Kidney (tissue), 22 donors: ENCODE measurements at places on chromosomes 6 and 20. TPM values are rescaled to one million over a fixed set of nuclear protein-coding genes. Genes with fewer than 3 reads are reported as not detected.

KHDC1 gene
- 1.0 TPM for total RNA-seq

- no peak for DNase-seq
These were observed 30.9 kb downstream of the VEGFA start for GRCh38 chr6:43800746-43801494.

GRCh38 chr6:11770546-11771466, 7.8 kb downstream of the ADTRP start:
- DNase-seq = peak; percentile 47

ANKRD66 gene
- total RNA-seq = not detected

DNA sequence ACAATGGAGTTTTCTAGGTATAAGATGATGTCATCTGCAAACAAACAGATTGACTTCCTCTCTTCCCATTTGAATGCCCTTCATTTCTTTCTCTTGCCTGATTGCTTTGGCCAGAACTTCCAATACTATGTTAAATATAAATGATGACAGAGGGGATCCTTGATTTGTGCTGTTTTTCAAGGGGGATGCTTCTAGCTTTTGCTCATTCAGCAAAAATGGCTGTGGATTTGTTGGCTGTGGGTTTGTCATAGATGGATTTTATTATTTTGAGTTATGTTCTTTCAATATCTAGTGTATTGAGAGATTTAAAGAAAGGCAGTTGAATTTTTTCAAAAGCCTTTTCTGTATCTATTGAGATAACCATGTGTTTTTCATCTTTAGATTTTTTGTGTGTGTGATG, 662.4 kb upstream of the EYS start:
- no peak for DNase-seq

TCF19 gene
- total RNA-seq = 7.1 TPM

PKIB gene
- total RNA-seq = 5.3 TPM

DNA sequence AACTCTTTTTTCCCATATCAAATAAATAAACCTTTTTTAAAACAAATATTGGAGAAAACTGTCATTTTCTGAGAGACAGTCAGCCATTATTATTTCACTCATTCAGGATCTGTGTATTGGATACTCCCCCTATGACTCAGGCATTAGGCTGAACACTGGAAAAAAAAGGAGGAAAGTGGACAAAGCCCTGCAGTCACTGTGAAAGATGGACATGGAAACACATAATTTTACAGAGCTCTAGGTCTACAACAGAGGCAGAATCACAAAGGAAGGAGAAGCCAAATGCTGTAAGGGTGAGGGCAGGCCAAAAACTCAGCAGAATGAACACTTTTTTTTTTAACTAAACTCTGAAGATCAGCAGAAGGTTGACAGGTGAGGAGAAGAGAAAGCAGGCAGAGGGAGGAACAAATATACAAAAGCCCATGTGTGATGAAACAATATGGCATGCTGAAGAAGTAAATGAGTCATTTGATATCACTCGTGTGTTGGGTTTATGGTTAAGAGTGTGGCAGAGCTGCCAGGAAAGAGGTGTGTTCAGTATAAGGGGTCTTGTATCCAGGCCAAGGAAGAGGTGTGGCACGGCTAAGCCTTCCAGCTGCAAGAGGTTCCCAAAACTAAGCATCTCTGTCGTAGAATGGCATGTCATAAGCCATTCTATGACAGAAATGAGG, 39.1 kb downstream of the EPB41L2 start:
- DNase-seq = no peak

DNA sequence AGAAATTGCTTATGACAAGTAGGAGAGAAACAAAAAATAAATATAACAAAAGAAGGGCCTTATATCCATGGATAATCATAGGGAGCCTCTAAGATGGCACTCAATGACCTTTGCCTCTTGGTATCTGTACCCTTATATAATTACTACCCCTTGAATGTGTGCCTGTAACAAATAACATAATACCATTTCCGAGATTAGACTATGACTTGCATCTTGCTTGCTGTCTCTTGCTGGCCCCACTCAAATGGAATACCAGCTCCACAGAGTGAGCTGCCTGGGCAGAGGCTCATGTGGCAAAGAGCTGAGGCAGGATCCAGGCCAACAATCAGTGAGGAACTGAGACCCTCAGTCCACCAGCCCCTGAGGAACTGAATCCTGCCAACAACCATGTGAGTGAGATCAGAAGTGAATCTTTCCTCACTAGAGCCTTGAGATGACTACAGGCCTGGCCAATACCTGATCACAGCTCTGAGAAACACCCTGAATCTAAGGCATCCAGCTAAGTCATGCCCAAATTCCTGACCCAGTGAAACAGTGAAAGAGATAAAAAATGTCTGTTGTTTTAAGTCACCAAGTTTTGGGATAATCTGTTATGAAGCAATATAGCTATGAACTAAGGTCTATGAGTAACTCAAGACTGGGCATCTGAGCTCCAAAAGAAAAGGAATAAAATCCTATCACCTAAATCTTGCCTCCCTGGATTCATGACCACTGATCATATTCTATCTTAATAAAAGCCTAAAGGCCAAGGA, 5.5 kb downstream of the KATNA1 start:
- no peak for DNase-seq

- peak; percentile 36 for DNase-seq
These were observed 93.6 kb downstream of the SNAP91 start for GRCh38 chr6:83615025-83615999.

- peak; percentile 53 for DNase-seq
These were observed 257.2 kb downstream of the TAF4 start for GRCh38 chr20:61808447-61808846.

TBXT gene
- not detected for total RNA-seq

- DNase-seq = peak; percentile 51
These were observed 3.6 kb downstream of the BCL2L1 start for GRCh38 chr20:31718952-31719643.

ULBP3 gene
- 5.0 TPM for total RNA-seq

- DNase-seq = no peak
These were observed 185.5 kb upstream of the NRSN1 start for GRCh38 chr6:23940466-23940865.

- DNase-seq = no peak
These were observed 18.7 kb upstream of the LY86 start for GRCh38 chr6:6569811-6570164.

- DNase-seq = no peak
These were observed 196.6 kb downstream of the ESR1 start for GRCh38 chr6:152004036-152004566.

DNA sequence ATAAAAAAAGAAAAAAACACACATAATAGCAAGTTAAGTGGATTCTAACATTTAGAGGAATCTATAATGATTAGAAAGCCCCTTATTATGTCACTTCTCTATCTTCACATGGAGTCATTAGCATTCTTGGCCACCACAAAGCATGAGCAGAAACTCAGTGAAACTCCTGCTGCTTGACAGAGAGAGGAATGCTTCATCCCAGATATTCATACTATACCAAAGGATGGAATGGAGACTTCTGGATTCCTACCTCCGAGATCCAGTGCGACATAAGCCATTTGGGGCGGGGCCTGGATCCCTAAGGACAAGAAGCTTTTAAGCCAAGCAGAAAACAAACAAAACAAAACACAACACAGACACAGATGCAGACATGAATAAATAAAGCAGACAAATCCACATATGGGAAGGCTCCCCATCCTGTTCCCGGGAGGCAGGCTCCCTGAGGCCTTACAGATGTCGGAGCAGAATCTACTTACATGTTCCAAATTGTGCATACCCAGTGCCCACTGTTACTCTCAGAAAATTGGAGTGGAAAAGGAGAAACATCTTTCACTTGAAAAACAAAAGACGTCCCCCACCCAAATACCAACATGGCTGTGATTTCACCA, 727.3 kb downstream of the MAFB start:
- DNase-seq = no peak

GRCh38 chr20:14672066-14672465, 334.7 kb upstream of the FLRT3 start:
- DNase-seq = no peak

GRCh38 chr6:121222656-121223055, 111.6 kb downstream of the TBC1D32 start:
- DNase-seq = no peak

GRCh38 chr6:73369563-73369962, at the start of gene OOEP:
TSS of gene OOEP (minus strand) at chr6:73369897. CDS start at chr6:73369792, 105 bp downstream.
- no peak for DNase-seq

GRCh38 chr6:113634352-113635163, 222.6 kb upstream of the MARCKS start:
- no peak for DNase-seq

GRCh38 chr6:47478233-47479139, 897 bp downstream of the CD2AP start:
- no peak for DNase-seq

DNA sequence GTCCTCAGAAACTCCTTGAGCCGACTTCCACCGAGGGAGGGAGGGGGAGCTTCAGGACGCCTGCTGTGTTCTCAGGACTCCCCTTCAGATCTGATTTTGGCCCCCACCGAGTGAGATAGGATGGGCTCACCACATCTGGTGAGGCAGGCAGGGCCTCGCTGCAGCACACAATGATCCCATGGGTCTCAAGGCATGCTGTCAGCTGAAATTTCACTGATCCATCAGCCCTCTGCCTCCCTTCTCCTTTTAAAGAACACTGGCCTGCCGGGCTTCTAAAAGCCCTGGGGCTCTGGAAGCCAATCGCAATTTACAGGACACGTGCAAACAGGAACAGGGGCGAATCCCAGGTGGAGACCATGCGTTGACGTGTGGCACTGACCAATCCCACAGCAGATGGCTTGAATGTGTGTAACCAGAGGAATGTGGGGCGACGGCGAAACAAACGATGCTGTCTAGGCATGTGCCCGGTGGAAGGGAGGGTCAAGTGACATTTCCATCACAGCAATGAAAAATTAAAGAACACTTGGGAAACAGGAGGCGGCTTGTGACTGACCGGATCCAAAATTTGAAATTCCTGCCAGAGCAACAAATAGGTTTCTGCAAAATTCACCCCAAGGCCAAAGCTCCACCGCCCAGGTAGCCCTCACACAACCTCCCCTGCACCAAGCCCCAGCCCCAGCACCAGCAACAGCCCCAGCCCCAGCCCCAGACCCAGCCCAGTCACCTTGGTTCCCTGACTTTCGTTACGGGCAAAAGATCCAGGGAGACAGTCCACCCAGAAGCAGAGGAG, 167.1 kb upstream of the ZNF337 start:
- DNase-seq = no peak

GRCh38 chr6:104613416-104614001, 246.2 kb downstream of the HACE1 start:
- DNase-seq = peak; percentile 28

- DNase-seq = no peak
These were observed 4.6 kb downstream of the MEA1 start for GRCh38 chr6:43009124-43009523.

LY6G6D gene
- not detected for total RNA-seq

GRCh38 chr20:21183722-21184121, 57.8 kb downstream of the KIZ start:
- DNase-seq = no peak

GRCh38 chr6:133889557-133890403, 867 bp downstream of the TCF21 start:
- peak; percentile 79 for DNase-seq

DNA sequence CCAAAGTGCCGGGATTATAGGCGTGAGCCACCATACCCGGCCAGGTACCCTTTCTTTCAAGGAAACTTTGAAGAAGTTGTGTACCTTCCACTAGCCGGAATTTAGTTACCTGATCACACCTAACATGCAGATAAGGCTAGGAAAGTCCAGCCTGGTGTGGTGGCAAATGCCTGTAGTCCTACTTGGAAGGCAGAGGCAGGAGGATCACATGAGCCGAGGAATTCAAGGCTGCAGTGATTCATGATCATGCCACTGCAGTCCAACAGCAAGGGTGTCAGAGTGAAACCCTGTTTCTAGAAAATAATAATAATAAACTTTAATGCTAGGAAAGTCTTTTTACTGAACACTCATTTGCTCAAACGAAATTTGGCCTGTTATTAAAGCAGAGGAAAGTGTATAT, 21.0 kb downstream of the NFYA start:
- DNase-seq = no peak

- DNase-seq = no peak
These were observed 27.2 kb upstream of the CNKSR3 start for GRCh38 chr6:154537511-154538325.

GRCh38 chr20:24166123-24166381, 177.5 kb upstream of the GGTLC1 start:
- DNase-seq = peak; percentile 29

DNA sequence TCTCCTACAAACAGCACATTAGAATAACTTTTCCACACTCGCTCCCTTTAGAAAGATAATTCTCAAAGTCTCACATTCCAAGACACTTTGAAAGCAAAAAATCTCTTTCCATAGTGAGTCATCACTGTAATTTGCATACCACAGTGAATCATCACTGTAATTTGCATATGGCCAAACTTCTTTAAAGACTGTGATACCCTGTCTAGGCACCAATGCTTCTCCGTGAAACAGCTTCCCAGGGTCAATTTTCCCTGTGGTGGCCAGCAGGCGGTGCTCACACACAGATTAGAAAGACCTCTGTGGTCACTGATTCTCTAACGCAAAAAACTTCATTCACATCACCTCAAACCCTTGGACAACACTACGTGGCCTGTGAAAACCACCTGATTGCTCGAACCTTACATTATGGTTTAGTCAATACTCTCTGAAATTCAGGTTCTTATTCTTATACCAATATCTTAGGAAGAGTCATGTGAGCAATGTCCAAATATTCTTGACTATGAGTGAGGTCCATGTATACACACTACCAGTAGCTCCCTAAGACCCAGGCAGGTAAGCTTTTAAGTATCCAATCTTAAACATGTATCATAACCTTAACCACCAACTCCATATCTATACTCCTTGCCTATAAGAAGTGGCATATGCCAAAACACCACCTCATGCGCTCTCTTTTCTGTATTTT, 78.5 kb upstream of the PHACTR1 start:
- DNase-seq = no peak

SLC22A7 gene
- 2.0 TPM for total RNA-seq

- DNase-seq = no peak
These were observed 371.1 kb upstream of the ARID1B start for GRCh38 chr6:156406099-156406498.

DNA sequence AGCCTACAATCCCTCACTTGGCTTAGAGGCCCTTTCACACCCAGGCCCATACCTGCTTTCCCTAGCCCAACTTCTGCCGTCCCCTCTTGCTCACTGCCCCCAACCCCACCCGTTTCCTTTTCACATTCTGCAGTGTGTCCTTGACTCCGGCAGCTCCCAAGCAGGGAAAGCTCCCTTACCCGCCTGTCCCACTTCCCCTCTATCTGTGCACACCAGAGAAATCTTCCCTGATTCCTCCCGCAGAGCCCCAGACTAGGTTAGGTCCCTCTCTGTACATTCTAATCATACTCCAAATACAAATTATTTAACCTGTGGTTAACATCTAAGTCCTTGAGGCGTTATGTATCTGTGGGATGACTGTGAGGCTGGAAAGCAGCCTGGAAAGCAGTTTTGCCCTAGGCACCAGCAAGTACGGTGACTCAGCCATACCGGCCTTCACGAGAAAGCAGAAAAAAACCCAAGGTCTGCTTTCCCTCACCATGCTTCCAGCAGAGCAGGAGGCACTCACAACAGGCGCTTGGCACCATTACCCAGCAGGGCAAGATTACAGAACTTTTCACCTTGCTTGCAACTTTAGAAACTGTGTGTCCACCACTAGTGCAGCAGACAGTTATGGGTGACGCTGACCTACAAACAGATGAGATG, 22.3 kb downstream of the ELOVL5 start:
- no peak for DNase-seq
